ENCODE measurements at places on chromosomes 3 and 15.
A peak's percentile ranks its signal among the peaks of the same experiment; 100 is the strongest.

GRCh38 chr3:112459750-112460149 is 39.5 kb downstream of the BTLA start:
- no peak for DNase-seq

- peak; percentile 82 for DNase-seq
Observed at GRCh38 chr3:106711650-106712049, 665.6 kb upstream of the CCDC54 start.

DNA sequence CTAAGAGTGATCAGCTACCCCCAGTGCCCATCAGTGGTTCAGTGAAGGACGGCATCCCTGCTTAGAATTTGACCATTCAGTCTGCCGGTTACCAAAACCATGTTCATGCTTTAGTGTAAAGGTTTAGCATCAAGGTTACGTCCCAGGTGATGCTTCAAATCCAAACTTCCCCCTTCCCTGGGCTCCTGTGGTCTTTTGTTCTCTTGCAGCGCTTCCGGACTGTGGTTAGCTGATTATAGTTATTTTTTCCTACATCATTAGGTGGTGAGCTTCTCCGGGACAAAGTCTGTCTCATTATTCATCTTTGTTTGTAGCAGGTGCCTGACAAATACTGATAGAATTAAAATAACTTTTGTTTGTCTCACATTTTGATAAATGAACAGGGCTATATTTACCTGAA is 28.3 kb upstream of the MYZAP start:
- no peak for DNase-seq

- DNase-seq, result no peak
Observed at GRCh38 chr15:69524296-69524695, 71.7 kb downstream of the RPLP1 start.

GRCh38 chr3:66485291-66485968 is 15.4 kb downstream of the LRIG1 start:
- peak; percentile 54 for DNase-seq

GRCh38 chr15:49075881-49076280 is 29.6 kb upstream of the SECISBP2L start:
- no peak for DNase-seq

DNA sequence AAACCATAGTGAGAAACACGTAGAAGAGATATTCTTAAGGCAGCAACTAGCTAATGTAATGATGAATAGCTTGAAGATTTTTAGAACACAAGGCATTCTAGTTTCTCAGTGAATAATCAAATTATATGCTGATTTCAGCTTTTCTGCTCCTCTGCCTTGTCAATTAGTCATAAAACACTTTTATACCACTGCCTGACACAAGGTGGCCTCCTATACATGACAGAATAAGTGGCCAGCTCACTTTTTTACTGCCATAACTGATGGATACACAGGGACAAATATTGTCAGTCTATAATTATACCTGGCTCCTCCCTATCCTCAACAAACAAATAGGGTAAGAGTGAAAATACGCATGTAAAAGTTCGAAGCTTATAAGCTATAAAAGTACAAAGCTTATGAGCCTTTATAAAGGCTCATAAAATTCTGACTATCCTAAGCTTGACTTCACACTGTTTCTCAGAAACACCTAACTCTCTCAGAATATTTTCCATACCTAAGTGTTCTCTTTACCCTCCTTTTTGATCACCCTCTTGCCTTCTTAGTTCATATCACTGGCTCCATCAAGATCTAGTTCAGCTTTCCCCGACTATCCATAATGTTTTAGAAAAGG is 81.6 kb downstream of the HERC1 start:
- peak; percentile 78 for DNase-seq

DNA sequence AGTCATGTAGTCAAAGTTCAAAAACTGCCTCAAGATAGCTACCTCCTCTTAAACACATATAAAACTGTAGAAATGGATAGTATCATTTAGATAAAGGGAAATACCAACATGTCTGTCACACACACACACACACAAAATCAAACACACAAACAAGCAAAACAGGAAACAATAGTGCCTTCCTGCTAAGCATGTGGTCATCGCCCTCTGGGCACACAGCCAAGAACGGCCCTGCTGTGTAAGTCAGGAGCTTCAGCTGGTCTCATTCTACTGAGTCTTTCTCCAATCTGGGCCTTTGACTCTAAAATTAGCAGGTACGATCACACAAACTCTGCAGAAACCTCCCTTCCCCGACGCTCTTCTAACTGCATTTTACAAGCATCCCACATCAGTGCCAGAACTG is 272.2 kb upstream of the CHRNA7 start:
- peak; percentile 40 for DNase-seq

- peak; percentile 64 for DNase-seq
Observed at GRCh38 chr3:140863580-140864009, 78.0 kb upstream of the SLC25A36 start.

DNA sequence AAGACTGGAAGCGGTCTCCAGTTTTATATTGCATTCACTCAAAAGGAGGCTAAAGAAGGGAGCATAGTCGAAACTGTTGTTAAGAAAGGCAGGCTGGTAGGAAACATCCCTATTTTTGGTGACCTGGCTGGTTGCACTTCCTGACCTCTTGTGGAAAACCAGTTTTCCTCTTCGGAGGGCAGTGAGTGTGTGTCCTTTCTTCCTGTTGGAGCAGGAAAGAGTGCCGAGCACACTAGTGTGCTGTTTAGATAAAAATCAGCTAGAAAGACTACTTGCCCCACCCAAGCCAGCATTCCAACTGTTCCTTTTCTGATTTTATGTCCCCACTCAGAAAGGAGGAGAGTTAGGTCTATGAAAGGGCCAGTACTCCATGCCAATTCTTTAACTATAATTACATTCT is 65.1 kb upstream of the CCR4 start:
- DNase-seq, result no peak

DNA sequence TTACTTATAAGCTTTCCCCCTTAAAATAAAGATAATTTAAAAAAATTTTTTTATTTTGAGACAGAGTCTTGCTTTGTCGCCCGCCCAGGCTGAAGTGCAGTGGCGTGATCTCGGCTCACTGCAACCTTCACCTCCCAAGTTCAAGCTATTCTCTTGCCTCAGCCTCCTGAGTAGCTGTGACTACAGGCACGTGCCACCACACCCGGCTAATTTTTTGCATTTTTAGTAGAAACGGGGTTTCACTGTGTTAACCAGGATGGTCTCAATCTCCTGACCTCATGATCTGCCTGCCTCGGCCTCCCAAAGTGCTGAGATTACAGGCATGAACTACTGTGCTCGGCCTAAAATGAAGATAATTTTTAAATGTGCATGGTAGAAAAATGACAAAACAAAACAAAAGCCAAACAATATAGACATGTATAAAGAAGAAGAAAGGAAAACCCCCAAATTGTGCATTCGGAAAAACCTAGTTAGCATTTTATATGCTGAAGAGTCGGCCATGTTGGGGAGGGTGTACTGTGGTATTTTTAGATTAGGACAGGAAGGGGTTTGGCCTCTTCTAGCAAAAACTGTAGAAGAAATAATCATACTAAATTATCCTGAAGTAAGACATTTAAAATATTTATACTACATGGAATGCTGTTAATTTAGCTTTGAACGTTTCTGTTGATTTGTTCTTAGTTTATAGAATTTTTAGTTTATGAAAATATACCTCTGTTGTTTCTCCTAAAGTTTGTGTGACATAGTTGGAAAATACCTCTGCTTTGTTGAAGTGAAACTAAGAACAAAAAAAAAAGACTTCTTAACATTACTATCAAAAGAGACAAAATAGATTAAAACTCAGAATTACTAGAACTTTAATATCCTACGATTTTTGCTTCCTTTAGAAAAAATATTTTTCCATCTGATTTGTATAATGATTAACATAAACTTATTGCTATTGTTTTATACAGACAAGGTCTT is 7.4 kb downstream of the APPL1 start:
- DNase-seq, result no peak

GRCh38 chr3:89851974-89852621 is 744.7 kb downstream of the EPHA3 start:
- DNase-seq, result peak; percentile 0

DNA sequence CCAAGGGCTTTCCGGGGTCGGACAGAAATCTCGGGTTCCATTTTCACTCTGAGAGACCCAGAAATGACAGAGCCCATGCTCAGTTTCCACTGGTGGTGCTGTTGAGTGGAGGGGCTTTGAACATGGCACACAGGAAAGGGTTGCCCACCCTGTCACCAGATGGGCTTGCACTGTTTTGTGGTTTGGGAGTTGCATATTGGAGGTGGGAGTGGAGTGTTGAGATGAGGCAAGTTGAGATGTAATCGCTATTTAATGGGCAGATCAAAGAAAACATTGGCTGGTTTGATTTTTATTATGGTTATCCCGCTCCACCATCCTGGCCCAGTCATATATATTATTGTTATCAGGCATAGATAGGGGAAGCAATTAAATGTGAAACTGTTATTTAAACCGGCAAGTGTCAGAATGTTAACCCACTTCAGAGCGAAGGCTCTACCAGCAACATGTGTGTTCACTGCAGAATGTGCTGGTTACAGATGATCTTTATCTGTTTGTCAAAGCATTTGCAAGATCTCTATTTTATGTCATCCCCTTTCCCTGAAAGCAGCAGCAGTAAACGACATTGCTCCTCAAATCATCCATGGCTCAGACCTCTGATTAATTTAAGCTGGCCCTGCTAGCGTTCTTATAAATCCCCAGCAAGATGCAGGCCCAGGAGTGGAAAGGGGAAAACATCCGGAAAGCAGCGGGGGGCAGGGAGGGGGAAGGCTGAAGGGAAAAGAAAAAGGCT is 58.3 kb upstream of the TSEN2 start:
- DNase-seq, result no peak

GRCh38 chr3:144912968-144913367 is 941.3 kb downstream of the DIPK2A start:
- no peak for DNase-seq

GRCh38 chr15:73397461-73397860 is 28.7 kb upstream of the HCN4 start:
- no peak for DNase-seq

DNA sequence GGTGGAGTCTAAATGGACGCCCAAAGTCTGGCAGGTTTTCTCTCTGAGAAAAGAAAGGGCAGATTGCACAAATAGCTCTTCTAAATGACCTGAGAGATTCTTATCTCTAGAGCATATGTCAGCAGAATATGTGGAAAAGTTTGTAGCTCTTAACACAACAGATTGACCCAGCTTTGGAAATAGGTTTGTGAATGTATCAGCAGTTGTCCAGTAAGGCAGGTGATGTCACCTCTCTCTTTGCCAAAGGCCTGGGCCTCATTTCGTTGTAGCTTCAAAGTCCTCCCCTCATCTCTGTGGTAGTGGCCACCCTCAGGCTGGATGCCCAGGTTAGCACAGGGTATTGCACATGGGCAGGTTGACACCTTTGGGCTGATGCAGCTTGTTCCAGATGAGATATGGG is 36.0 kb downstream of the PDIA5 start:
- no peak for DNase-seq

DNA sequence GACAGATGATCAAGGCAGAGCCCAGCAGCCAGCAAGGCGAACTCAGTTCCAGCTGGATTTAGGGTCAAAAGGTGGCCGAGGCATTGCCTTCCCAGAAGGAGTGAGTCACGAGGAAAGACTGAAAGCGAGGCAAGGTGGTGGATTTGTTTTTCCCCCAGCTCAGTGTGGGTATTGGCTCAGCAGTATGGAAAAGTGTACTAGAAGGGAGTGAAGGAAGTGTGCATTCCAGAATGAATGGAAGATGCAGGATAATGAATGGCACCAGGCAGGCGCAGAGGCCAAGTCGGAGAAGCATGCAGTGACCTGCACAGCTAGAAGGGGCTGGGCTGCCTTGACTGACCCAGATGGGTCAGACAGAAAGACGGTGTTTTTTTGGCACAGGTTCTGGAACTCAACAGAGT is 46.3 kb downstream of the FOXP1 start:
- DNase-seq, result peak; percentile 92

DNA sequence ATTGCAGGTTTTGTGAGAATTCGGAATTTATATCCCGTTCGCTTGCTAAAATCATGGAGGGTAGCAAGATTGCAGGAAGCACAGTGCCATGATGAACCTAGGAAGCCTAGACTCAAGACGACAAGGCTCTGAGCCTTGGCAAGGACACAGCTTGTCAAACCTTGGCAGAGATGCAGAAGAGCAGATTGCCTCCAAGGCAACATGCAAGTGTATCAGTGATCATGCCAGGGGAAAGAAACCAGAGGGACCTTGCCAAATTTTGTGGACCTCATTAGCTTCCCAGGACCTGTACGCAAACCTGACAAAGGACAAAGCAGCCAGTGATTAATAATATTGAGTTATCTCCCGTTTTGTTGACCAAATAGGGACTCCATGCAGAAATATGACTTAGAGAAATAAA is 159.7 kb downstream of the GOLIM4 start:
- no peak for DNase-seq

DNA sequence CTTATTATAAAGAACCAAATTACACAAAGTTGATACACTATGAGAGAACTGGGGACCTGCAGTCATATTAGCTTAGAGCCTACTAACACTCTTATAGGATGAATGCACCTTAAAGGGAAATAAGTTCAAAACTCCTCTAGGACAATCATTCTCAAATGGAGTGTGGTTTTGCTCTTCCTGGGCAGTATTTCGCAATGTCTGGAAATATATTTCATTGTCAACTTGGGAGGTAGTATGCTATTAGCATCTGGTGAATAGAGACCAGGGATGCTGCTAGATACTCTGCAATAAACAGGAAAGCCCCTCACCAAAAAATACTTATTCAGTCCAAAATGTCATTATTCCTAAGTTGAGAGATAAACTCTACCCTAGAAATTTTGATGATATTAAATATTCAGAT is 451.4 kb upstream of the ARPP21 start:
- DNase-seq, result no peak

- DNase-seq, result peak; percentile 87
Observed at GRCh38 chr15:41827880-41828806, at the start of gene JMJD7. Gene JMJD7, plus strand, starts transcription at chr15:41828092. Its CDS starts 33 bp downstream, at chr15:41828125.

- no peak for DNase-seq
Observed at GRCh38 chr3:137097386-137097785, 139.6 kb downstream of the IL20RB start.

GRCh38 chr3:52026041-52026440 is 30.3 kb downstream of the DUSP7 start:
- no peak for DNase-seq

- DNase-seq, result peak; percentile 91
Observed at GRCh38 chr3:46127503-46127902, 80.6 kb downstream of the CCR1 start.

DNA sequence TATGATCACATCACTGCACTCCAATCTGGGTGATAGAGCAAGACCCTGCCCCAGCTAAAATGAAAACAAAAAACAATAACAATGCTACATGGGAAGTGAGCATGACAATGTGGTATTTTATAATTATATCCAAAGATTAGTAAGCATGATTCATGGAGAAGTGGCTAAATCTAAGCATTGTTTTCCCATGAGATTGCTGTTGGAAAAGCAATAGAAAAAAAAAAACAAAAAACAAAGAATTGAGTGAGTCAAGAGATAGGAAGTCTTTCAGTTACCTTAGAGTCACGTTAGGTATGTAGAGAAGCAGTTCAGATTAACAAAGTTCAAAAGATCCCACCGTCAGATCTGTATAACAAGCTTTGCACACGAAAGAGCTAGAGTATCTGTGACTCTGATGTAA is 210.3 kb upstream of the CNTN6 start:
- no peak for DNase-seq
